ENCODE measurements at places on chromosomes 5 and 9.

GRCh38 chr5:131259326-131259725 lies 4.5 kb upstream of the CDC42SE2 start:
- no peak for DNase-seq

DNA sequence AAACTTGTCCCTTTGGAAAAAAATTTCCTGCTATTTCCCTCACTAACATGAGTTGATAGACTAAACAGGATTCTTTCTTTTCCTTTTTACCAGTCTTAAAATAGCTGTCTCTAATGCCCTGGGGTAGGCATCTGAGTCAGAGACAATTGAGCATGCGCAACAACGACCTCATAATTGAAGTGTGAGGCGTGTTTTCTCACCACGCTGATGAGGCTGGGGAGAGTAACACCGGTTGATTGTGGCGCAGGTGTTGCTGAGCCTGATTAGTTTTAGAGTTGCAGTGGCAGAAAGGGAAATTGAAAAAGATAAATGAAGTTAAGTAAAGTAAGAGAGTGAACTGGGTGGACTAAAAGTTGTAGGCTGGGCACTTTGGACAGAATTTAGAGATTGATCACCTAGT lies 213.7 kb downstream of the TLR4 start:
- DNase-seq: no peak

DNA sequence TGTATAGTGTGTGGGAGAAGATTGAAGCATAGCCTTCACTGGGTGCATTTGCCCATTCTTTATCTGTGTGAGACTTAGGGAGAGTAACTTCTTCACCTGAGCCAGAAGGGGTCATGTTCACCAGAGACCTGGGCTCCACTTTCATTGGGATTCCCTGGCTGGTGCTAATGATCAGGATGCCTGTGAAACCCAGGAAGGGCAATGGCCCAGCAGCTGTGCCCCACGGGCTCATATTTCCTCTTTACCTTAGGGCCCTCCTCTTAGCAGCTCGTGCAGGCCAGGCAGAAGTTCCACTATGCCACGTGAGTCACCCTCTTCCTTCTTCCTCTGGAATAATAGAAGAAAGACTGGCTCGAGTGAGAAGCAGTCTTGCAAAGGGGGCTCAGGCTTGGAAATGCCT lies 5.0 kb downstream of the PPARGC1B start:
- no peak for DNase-seq

- DNase-seq: peak; percentile 70
Observed at GRCh38 chr5:170681013-170681433, 102.5 kb upstream of the GABRP start.

DNA sequence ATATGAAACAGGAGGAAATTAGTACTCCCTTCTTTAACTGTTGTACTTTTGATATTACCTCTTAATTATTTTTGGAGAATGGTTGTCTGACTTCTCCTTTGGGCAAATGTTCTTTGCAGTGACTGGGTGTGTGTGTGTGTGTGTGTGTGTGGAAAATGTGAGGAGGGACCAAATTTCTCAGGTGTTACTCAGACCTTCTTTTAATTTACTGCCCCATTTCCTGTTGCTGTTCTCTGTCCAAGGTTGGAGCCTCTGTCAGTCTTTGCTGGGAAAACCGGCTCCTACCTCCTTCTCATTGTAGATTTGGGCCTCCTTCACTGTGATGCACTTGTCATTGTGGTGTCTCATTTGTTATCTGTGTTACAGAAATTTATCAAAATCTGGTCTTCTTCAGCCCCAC lies 68.4 kb downstream of the PBX3 start:
- DNase-seq: no peak

- DNase-seq: no peak
Observed at GRCh38 chr5:81519217-81519905, 125.4 kb upstream of the ACOT12 start.

DNA sequence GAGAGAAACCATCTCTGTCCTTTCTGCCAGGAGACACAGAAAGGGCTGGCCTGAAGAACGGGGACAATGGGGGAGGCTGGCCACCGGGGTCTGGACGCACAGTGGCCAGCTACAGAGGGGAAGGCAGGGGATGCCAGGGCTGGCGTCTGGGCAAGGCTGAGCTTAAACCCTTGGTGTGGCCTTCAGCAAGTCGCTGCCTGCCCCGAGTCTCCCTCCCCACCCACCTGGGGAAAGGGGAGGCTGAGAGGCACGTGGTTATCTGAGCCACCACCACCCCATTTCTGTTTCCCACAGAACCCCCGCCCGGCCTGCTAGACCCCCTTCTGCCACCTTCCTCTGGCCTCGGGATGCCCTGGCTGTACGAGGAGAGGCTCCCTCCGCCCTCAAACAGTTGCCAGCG lies 115.3 kb downstream of the VAV2 start:
- no peak for DNase-seq

DNA sequence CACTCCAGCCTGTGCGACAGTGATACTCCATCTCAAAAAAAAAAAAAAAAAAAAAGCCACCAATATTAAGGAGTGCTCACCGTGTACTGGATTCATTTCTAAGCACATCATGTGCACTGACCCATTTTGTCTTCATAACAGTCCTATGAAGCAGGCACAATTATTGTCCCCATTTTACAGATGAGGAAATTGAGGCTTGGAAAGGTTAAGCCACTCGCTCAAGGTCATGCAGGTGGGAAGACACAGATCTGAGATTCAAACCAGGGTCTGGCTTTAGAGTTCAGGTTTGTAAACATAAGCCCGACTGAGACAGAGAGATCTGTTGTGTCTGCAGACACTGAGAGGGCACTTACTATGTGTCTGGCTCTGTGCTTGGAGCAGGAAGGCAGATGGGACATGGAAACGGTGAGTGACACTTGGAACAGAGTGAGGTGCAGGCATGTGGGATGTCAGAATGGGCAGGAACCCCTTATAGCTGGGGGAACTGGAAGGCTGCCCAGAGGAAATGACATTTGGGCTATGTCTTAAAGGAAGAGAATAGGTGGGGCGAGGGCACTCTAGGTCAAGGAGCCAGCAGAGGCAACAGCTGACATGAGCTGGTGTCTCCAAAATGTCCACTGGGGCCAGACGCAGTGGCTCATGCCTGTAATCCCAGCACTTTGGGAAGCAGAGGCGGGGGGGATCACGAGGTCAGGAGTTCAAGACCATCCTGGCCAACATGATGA lies 69.9 kb downstream of the STK10 start:
- no peak for DNase-seq

- no peak for DNase-seq
Observed at GRCh38 chr5:111229221-111229835, 5.1 kb downstream of the CAMK4 start.

DNA sequence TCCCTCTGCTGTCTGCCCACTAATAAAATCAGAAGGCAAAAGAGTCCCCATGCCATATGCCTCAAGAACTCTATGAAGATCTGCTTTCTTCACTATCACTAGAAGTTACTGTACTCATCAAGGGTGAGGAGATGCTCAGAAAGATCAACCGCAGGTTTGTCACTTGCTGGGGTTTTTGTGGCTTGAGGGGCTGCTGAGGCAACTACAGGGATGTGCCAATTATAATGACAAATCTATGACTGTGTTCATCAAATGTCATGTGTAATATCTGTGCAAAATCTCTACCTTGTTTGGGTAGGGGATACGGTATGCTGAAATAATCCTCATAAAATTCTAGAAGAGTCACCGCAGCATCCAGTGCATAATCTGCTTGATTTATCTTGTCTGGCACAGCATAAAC lies 13.0 kb downstream of the ERAP1 start:
- DNase-seq: no peak

DNA sequence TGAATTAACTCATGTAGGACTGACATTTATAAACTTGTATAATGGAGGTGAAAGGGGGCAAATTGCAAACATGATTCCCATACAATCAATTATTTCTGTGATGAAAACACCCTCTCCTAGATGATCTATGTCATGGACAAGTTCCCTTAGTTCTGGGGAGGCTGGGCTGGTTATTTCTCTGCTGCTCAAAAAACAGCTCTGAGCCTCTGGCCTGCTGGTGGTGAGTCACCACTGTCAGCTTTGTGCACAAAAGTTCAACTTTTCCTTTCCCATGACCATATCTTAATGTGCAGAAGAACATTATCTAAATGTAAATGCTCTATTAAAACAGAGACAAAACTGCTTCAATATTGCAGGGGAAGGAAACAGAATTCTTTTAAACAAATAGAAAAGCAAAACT lies 85.0 kb downstream of the HMHB1 start:
- DNase-seq: no peak

DNA sequence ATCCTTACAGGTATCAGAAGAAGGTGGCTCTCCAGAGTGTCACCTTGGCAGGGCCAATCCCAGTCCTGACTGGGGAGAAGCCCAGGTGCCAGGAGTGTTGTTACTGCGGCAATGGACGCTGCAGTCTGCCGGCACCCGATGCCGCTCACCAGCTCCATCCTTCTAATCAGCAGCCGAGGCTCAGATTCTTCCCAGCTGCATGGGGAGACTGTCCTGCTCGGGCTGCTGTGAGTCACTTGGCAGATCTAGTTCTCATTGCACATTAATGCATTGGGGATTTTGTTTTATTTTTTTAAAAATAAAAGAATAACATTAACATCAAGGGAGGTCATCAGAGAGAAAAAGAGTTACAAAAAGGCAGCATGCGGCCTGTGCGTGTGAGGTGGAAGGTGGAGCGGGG lies 115.8 kb downstream of the MTX3 start:
- DNase-seq: no peak

DNA sequence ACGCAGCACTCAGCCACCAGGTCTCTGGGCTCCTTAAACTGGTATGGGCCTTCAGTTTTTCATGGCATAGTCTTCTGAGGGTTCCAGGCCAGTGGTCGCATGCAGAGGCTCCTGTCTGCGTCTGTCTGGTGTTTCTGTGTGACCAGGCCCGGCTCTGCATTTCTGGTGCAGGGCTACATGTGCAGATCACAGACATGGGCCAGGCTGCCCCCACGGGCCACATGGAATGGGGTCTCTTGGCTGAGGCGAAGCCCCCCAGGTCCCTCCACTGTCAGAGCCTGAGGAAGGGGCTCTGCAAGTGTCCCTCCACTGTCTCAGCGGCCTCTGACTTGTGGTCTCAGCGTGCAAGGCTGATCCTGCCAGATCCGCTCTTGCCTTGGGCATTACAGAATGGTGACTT lies 15.6 kb upstream of the CARD19 start:
- peak; percentile 27 for DNase-seq

DNA sequence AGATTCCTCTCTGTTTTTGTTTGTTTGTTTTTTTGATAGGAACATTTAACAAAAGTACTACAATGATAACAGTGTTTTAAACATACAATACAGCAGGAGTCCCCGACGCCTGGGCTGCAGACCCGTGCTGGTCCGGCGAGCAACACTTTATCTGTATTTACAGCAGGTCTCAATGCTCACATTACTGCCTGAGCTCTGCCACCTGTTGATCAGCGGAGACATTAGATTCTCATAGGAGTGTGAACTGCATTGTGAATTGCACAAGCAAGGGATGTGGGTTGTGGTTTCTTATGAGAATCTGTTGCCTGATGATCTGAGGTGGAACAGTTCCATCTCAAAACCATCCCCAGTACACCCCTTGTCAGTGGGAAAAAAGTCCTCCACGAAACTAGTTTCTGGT lies 1068.5 kb upstream of the CDH10 start:
- no peak for DNase-seq

- DNase-seq: no peak
Observed at GRCh38 chr9:132973166-132973565, 5.3 kb upstream of the GFI1B start.

DNA sequence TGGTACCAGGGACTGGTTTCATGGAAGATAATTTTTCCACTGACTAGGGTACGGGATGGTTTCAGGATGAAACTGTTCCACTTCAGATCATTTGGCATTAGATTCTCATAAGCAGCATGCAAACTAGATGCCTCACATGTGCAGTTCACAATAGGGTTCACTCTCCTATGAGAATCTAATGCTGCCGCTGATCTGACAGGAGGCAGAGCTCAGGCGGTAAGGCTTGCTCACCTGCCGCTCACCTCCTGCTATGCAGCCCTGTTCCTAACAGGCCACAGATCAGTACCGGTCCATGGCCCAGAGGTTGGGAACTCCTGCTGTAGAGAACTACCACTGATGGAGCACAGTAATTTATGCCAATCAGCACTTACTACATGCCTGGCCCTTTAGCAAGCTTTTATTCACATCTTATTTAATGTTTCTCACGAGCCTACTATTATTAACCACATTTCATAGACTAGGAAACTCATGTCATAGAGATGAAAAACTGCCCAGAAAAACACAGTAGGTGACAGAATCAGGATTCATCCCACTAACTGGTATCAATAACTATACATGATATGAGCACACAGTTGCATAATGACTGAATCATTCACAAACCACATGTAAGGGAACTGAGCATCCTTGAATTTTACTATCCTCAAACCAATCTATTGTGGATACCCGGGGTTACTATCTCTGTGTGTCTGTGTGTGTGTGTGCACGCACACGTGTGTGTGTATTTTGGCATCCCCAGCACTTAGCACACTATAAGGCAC lies 46.5 kb downstream of the SVEP1 start:
- no peak for DNase-seq

- no peak for DNase-seq
Observed at GRCh38 chr5:95857185-95857945, 34.8 kb upstream of the GLRX start.

DNA sequence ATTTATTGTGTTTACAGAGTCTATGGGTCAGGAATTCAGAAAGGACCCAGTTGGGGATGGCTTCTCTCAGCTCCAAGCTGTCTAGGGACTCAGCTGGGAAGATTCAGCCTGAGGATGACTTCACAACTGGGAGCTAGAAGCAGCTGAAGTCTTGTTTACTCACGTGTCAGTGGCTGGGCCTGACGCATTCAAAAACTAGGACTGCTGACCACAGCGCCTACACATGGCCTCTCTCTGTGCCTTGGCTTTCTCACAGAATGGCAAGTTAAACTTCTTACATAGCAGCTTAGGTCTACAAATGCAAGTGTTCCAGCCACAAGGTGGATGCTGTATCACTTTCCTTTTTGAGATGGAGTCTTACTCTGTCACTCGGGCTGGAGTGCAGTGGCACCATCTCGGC lies 16.3 kb upstream of the PPP2CA start:
- no peak for DNase-seq

GRCh38 chr5:68848091-68848490 lies 245.7 kb upstream of the SLC30A5 start:
- no peak for DNase-seq

DNA sequence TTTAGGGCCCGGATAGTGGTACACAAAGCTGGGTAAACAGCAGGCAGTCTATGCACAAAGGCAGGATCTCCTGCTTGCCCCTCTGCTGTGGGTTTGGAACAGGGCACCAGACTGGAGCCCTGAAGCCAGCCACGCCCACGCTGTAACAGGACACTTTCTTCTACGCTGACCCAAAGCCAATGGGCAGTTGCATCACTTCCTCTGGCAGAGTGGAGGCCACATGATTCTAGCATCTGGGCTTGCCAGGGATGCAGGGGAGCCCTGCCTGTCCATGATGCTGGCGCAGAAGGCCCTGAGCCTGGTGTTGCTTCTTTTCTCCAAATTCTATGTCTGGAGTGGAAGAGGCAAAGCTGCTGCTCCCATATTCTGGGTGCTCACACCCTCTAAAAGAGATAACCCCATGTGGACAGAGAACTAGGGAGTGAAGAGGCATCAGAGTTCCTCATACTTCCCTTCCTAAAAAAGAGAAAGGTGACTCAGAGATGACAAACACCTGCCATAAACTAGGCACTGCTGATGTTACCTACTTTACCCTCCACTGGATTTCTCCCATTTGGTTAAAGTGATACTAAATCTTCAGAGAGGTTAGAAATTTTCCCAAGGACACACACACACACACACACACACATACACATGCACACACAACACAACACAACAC lies 260.3 kb upstream of the KLF4 start:
- DNase-seq: peak; percentile 85

GRCh38 chr5:148998174-148998797 lies 64.6 kb downstream of the SH3TC2 start:
- DNase-seq: no peak

- no peak for DNase-seq
Observed at GRCh38 chr9:128321343-128321742, 904 bp downstream of the TRUB2 start.

Measured in right forelimb (tissue), 1 donor.